Muscle of arm (tissue), 14 donors: ENCODE measurements at places on chromosomes 6 and 20. TPM values are rescaled to one million over a fixed set of nuclear protein-coding genes. Genes with fewer than 3 reads are reported as not detected.

- DNase-seq, result no peak
Observed at GRCh38 chr6:155196911-155197310, 66.9 kb upstream of the CLDN20 start.

The DNAH8 gene
- polyA plus RNA-seq, result 0.37 TPM

The STMND1 gene
- not detected for polyA plus RNA-seq

The CLVS2 gene
- 0.32 TPM for polyA plus RNA-seq

The CAGE1 gene
- not detected for polyA plus RNA-seq
